ENCODE measurements at places on chromosomes 2 and 18.

- DNase-seq: no peak
Measured at GRCh38 chr2:28083476-28083875, 192.9 kb downstream of the BABAM2 start.

DNA sequence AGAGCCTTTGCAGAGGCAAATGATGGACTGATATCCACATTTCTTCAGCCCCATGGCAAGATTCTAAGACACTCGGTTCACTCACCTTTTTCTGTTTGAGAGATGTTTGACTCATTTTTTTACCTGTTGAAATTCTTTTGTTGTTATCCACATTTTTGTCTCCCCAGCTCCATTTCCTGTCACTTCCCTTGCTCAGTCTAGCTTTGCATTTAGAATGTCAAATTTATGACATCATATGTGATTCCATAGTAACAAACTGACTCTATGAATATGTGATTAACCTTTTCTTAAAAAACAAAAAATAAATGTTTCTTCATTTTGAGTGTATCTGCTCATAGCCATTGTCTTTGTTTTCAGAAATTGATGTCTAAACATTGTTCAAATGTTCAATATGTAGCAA, at the start of gene NT5C1B:
NT5C1B (minus strand) TSS at position 216 of the 400 bp plus-strand sequence; CDS start at position 115, 101 bp downstream.
- DNase-seq: no peak

GRCh38 chr2:107633580-107634147, 193.0 kb upstream of the RGPD4 start:
- no peak for DNase-seq

DNA sequence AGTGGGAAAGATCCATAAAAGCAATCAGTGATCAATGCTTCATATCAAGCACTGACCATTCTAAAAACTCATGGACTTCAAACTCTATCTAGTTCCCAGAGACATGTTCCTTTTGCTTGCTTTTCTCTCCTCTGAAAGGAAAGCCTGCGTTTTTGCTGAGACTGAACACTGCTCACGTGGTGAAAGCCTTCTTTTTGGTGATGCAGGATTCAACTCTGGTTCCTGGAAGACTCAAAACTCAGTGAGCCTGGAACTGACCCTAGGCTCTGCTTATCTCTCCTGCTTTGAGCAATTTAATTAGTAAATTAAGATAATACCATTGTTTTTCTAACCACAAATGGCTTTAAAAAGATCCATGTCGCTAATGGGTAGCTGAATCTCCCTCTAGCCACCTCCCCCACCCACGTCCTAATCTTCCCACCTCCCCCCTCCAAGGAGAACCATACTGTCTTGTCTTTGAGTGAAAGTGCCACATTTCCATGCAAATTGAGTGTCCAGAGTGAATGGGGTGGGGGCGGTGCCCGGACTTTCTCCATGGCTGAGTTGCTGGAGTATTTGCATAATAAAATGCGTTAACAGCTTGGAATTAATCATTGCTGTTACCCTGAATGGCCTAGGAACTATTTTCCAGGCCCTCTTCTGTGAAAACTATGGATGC, 130.5 kb downstream of the BCL11A start:
- DNase-seq: no peak

DNA sequence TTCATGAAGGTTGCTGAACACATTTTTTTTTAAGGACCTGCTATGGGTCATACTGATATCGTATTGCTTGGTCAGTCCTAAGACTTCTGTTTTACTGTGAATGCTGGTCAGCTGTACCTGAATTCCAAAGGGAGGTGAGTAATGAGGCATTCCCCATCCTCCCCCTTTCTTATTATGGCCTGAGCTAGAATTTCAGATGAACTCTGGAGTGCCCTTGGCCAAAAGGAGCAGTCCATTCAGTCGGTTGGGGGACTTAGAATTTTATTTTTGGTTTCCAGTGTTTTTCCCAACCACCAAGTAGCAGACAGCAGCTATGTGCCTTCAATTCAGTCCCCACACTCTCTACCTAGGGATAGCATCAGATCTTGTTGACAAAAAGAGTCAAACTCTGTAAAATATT, 26.9 kb upstream of the PDCL3 start:
- DNase-seq: no peak

- DNase-seq: no peak
Measured at GRCh38 chr2:206716623-206717022, 1.6 kb downstream of the DYTN start.

- no peak for DNase-seq
Measured at GRCh38 chr18:4207383-4207985, 247.6 kb downstream of the DLGAP1 start.

DNA sequence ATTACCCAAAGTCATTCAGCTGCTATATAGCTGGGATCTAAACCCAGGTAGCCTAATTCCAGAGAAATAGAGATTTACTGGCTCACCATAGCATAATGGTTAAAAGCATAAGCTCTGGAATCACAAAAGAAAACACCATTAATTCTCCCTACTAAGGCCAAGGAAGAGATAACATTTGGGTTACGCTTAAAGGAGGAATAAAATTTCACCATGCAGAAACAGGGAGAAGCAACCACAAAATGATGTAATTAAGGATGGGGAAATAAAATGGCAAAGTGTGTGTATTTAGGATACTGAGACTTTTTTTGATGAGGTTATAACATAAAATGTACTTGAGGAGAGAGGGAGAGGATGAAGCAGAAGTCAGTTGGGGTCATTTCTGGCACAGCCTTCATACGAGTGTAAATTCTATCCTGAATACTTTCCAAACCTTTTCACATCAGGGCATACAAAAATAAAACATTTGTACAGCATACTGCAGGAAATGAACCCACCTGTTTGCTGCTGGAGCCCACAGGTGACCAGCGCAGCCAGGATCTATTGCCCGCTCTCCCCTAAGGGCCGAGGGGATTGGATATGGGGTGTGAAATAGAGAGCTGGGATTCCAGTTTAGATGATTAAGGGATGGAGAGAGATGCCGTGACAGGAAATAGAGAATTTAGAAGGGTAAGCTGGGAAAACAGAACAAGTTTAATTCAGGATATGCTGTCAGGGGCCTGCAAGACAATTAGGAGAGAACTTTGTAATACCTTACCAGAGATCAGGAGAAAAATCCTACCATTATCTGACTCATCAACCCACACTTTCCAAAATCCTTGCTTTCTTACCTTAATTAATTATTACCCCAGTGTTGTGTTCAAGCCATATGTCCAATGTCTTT, 43.8 kb upstream of the SERTAD2 start:
- DNase-seq: no peak

DNA sequence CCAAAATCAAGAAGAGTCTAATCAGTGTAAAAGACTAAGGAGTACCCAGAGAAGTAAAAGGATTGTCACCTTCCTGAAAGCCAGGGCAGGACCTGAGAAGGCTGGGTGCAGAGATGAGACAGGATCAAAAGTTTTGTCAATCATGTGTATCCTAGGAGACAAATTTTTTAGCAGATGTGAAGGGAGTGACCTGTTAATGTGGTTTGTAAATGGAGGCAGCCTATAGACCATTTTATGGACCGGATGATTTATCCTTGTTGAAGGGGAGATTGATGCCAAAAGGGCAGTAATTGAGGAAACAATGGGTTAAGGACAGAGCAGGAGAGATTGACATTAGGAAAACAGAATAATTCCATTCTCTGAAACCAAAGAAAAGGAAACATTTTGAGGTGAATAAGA, 813 bp downstream of the NDC80 start:
- no peak for DNase-seq

- no peak for DNase-seq
Measured at GRCh38 chr2:60608679-60609078, 55.2 kb upstream of the BCL11A start.
